ENCODE measurements at places on chromosomes 2 and 18.

DNA sequence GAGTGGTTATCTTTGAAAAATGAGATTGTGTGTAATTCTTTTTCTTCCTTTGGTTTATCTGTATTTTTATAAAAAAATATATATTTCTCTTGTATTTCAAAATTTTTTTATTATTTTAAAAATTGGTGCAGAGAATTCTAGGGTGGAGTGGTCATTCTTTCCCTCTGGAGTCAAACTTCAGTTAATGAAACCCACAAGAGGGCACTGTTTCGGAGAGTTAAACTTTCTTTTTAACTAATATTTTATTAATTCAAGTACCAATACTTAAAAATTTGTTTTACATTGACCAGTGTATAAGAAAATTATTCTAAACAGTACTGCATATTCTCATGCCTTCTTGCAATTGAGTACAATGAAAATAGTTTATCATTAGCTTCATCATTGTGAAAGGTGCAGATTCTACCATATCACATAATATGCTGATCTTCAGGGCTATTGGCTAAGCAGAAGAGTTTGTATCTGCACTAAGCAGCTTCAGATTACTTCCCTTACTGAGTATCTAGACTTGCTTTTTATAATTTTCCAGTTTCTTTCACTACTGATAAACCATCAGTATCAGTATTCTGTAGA, 50.1 kb downstream of the HS1BP3 start:
- no peak for DNase-seq

DNA sequence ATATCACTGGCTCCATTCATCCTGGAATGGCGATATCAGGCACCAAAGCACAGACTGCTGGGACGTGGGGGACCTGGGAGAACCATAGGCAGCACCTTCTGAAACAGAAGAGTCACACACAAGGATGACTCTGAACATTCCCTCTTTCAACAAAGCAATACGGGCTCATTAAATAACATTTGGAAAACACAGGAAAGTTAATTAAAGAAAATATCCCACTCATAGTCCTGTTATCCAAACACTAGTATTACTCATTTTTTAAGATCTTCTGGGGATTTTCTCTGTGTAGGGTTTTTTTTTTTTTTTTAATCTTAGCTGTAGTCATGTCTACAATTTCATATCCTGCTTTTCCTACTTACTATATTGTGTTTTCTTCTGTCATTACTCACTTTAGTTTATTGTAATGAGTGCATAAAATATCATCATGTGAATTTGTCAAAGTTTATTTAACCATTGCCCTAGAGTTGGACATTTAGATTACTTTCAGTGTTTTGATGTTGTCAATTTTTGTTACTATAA, 70.0 kb upstream of the SP3 start:
- DNase-seq = no peak

GRCh38 chr2:237774811-237775553, 23.6 kb upstream of the RBM44 start:
- DNase-seq = peak; percentile 22

GRCh38 chr2:148244593-148245292, 223.9 kb downstream of the MBD5 start:
- DNase-seq = no peak

DNA sequence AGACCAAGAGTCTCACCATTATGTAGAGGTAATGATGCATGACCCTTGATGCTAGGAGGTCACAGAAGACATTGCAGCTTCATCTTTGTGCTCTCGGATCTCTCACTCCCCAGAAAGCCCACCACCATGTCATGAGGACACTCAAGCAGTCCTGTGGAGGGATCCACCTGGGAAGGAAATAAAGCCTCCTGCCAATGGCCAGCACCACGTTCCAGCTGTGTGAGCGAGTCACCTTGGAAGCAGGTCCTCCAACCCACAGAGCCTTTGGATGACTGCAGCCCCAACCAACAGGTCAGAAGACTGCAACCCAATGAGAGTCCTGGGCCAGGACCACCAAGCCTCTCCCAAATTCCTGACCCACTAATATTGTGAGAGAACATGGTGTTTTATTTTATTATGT, 38.4 kb downstream of the CYP26B1 start:
- no peak for DNase-seq

GRCh38 chr2:100042562-100042961, 99.8 kb downstream of the AFF3 start:
- no peak for DNase-seq

DNA sequence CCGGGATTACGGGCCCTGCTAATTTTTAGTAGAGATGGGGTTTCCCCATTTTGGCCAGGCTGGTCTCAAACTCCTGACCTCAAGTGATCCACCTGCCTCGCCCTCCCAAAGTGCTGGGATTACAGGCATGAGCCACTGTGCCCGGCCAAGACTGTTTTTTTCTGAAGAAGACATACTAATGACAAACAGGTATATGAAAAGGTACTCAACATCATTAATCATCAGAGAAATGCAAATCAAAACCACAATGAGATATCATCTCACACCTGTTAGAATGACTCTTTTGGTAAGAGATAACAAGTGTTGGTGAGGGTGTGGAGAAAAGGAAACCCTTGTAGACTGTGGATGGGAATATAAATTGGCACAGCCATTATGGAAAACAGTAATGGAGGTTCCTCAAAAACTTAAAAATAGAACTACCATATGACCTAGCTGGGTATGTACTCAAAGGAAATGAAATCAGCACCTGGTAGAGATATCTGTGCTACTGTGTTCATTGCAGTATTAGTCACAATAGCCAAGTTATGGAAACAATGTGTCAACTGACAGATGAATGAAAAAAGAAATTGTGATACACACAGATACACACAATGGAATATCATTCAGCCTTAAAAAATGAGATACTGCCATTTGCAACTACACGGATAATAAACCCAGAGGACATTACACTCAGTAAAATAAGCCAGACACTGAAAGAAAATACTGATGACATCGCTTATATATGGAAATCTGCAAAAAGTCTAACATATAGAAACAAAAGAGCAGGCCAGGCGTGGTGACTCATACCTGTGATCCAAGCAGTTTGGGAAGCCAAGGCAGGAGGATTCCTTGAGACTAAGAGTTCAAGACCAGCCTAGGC, 20.8 kb downstream of the SOS1 start:
- DNase-seq = no peak

GRCh38 chr18:29862824-29863223, 1179.7 kb downstream of the DSC3 start:
- no peak for DNase-seq

GRCh38 chr2:162297925-162298552, 20.4 kb downstream of the IFIH1 start:
- DNase-seq = no peak

DNA sequence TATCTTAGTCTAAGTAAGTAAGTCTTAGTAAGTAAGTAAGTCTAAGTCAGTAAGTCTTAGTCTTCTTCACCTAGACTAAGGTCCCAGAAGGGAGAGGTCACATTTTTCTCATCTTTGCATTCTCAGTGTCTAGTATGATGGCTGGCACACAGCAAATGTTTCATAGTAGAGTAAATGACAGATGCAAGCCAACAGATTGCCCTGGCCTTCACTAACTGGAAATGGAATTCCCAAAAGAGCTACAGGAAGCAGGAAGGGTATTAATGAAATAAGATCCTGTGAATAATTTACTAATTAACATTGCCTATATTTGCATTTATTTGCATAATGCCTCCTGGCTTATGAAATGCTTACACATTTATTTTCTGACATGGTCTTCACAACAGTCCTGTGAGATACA, 221.6 kb downstream of the RAD51AP2 start:
- DNase-seq = no peak

DNA sequence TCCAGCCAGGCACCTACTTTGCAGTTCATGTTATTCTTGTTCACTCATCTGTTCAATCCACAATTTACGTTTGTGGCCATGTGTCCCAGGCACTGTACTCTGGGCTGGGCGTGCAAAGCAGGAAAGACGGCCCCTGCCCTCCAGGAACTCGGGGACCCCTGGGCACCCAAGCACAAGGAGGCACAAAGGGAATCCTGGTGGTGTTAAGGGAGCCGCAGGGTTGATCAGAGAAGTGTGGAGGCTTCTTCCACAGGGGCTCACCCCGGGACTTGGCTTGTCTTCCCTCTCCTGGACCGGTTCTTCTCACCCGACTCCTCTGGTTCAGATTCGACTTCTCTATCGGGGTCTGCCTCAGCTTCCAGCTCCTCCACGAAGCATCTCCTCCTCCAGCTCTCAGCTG, 230.5 kb downstream of the BCL2 start:
- DNase-seq = no peak

Measured in stimulated activated CD8-positive, alpha-beta memory T cell treated with anti-CD3 and anti-CD28 coated beads, Interleukin-2, amount 100 ng/mL, for 1 hour (primary cell).